Activated T-cell treated with anti-CD3 and anti-CD28 coated beads, Interleukin-2, amount 50 U/mL, for 1 hour (primary cell): ENCODE measurements at places on chromosomes 1 and 21.

DNA sequence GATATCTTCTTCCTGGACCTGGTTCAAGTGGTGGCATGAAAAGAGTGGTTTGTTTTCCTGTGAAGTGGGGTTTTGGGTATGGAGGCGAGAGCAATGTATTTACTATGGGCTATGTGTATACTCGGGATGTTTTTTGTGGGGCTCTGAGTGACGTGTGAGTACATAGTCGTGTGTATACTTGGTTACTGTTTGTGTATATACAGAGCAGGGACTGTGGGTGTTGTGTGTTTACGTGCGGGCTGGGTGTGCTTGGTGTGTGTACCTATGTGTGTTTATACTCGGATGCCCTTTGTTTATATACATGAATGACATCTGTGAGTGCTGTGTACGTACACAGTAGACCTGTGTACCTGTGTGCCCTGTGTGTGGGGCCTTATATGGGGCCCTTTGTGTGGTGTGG, 50.0 kb downstream of the YARS1 start:
- DNase-seq, result no peak

GRCh38 chr1:61585714-61586113, 139.2 kb downstream of the TM2D1 start:
- DNase-seq, result no peak

DNA sequence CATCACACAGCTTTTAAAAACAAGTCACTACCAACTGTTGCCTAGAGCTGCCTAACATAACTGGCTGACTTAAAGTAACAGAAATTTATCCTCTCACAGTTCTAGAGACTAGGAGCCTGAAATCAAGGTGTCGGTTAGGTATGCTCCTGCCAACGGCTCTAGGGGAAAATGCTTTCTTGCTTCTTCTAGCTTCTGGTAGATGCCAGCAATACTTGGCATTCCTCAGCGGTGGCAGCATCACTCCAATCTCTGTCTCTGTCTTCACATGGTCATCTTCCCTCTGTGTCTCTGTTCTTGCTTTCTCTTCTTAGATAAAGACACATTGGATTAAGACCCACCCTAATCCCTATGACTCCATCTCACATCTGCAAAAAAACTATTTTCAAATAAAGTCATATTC, 51.5 kb downstream of the DMRTA2 start:
- no peak for DNase-seq

GRCh38 chr21:38286739-38287471, 30.1 kb downstream of the KCNJ15 start:
- no peak for DNase-seq

DNA sequence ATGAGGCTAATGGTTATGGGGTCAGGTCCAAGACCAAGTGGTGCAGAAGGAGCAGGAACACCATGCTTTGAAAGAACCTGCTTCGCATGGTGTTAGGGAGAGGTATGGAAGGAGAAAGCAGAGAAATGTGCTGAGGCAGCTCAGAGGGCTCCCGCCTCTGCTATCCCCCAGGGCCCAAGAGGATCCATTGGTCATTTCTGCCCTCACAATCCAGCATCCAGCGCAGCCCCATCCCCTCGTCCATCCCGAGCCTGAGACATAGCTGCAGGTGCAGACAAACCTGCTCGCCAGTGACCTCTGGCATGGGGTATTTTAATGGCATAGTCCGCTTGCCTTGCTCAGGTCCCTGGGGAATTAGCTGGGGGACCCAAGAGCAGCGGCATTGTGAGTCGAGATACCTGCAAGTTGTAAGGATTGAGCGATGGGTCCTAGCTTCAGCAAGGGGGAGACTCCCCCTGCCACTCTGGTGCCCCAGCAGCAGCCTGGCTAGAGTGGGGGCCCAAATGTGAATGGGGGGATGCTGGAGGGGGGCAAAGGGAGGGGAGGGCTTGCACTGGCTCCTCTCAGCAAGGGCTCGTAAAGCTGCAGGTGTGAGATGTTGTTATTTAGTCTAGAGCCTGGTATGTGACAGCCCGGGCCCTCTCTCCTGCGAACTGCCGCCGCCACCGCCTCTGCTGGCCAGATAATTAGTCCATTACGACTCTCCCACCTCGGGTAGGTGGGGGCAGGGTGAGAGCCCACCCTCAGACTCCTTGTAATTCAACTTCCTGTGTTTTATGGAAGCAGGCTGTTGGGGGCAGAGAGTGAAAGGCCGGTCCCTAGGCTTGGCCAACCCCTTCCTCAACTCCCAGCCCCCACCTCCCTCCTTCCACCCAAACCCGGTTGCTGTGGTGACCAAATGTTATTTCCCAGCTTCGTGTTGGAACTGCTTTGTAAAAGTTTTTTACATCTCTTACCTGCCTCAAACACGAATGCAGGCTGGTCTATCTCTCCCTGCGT, 118.8 kb downstream of the RNF220 start:
- DNase-seq, result no peak

GRCh38 chr1:181759481-181759880, 276.2 kb downstream of the CACNA1E start:
- no peak for DNase-seq

GRCh38 chr1:27618341-27619082, 14.6 kb upstream of the AHDC1 start:
- peak; percentile 49 for DNase-seq

- no peak for DNase-seq
These were observed 12.6 kb downstream of the GTF2B start for GRCh38 chr1:88878731-88879130.

DNA sequence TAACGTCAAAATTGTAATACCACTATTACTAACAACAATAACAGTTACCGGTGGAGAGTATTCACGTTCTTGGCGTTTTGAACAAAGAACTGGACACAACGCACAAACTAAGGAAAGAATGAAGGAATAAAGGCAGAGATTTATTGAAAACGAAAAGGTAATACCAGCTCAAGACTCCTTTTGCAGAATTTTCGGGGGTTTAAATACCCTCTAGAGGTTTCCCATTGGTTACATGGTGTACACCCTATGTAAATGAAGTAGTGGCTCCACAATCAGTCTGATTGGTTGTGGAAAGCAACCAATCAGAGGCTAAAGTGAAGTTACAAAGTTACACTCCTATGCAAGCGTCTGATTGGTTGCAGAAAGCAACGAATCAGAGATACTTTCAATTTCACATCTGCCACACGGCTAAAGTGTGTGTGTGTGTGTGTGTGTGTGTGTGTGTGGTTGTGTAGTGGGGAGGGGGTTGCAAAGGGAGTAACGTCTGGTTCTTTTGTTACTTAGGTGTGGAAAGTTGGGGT, 1.1 kb upstream of the GTF2B start:
- DNase-seq, result no peak

- DNase-seq, result no peak
These were observed 735.7 kb upstream of the CXADR start for GRCh38 chr21:16777041-16777720.

DNA sequence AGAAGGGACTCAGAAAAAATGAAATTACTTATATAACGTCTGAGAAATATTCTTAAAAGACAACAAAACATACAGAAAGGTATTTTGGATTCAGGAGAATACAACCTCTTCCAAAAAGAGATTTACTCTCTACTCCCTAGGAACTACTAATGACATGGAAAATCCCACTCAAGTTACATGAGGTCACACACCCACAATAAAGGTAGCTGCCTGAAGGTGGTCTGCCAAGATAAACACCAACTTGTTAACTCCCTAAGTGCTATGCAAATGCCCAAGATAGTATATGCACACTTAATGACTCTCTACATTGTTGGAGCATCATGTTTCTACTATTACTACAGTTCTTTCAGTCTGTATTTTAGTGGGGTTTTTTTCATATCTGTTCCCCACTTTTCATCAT, 26.5 kb downstream of the RERE start:
- DNase-seq, result no peak

- DNase-seq, result no peak
These were observed 26.3 kb downstream of the AHDC1 start for GRCh38 chr1:27577504-27578188.

DNA sequence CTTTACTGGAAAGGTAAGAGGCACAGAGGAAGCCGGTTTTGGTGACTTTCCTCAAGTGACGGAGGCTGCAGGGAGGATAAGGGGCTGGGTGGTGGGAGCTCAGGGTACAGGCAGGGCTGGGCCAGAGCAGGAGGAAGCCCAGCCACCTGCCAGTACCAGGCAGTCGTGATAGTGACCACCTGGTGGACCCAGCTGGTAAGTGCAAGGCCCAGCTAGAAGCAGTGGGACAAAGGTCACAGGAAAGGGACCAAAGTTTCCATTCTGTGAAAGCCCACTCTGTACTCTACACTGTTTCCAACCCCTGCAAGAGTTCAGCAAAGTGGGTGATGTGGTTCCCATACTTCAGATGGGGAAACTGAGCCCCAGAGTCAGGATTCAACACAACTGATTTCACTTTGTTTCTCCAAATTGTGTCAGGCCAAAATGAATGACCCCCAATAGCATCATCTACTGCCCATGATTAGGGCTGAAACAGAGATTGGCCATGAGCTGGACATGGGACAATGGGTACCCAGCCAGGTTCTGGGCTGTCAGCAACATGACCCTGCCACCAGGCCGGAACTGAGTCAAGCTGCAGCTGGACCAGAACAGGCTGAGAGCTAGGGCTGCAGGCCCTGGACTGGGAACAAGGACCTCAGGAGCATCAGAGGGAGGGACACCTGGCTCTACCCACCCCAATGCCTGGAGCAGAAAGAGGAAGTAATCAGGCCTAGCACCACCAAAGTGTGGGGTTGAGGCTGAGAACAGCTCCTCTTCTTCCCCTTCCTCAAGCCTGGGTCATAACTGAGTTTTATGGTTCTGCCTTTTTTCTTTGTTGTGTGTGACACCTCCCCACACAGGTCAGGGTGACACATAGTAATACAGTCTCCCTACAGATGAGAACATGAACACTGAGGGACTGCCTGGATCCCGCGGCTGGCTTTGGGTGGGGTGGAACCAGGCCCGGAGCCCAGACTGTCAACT, 50.2 kb downstream of the KCNN3 start:
- DNase-seq, result peak; percentile 28

DNA sequence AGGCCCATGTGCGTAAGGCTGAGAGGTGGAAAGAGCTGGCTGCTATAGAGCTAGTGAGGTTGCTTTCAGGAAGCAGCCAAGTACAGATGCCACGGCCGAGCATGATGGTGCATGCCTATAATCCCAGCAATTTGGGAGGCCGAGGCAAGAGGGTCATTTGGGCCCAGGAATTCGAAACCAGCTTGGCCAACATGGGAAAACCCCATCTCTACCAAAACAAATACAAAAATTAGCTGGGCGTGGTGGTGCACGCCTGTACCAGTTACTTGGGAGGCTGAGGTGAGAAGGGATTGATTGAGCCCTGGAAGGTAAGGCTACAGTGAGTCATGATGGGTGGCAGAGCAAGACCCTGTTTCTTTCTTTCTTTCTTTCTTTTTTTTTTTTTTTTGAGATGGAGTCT, 2.7 kb downstream of the CCDC24 start:
- DNase-seq, result no peak

- no peak for DNase-seq
These were observed 23.3 kb downstream of the TBX19 start for GRCh38 chr1:168303716-168304540.

DNA sequence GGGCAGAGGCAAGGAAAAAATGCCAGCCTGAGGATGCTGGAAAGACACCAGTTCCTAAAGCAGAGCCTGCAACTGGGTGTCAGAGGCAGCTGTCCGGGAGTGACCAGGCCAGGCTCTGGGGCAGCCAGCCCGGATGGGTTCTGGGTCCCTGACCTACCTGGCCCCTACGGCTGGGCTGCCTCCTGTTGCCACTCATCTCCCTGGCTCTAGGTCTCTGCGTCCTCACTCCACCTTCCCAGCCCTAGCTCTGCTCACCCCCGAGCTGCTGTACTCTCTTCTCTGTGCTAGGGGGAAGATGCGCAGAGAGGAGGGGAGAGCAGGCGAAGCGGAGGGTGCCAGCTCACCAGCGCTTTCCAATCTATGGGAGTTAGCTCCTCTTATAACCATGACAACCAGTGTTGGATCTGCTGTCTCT, 9.0 kb downstream of the ARHGEF2 start:
- DNase-seq, result no peak

GRCh38 chr1:23643736-23644554, 47.7 kb upstream of the RPL11 start:
- DNase-seq, result no peak

GRCh38 chr1:51189421-51190073, 46.5 kb upstream of the RNF11 start:
- DNase-seq, result no peak

- DNase-seq, result peak; percentile 44
These were observed 37.1 kb upstream of the CTTNBP2NL start for GRCh38 chr1:112358798-112359408.

- no peak for DNase-seq
These were observed 3.9 kb downstream of the C1orf87 start for GRCh38 chr1:60069691-60070090.

GRCh38 chr1:64243757-64244080, 40.3 kb downstream of the UBE2U start:
- DNase-seq, result no peak

GRCh38 chr1:70101231-70101630, 104.1 kb downstream of the LRRC40 start:
- no peak for DNase-seq

DNA sequence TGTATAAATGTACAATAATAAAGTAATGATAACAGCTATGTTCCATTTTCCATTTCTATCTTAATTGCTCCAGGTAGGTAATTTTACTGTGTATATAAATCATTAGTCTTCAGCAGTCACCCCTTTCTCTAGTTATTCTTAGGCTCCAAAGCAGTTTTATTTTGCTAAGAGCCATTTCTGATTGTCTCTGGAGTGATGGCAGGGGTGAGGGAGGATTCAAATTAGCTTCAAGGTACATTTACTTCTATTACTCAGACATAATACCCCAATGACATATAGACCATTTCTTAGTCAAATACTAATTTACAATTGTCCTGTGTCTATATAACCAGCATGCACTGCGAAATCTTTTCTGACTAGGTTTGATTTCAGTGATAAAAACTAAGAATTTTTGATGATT, 663.4 kb upstream of the PRMT6 start:
- no peak for DNase-seq

DNA sequence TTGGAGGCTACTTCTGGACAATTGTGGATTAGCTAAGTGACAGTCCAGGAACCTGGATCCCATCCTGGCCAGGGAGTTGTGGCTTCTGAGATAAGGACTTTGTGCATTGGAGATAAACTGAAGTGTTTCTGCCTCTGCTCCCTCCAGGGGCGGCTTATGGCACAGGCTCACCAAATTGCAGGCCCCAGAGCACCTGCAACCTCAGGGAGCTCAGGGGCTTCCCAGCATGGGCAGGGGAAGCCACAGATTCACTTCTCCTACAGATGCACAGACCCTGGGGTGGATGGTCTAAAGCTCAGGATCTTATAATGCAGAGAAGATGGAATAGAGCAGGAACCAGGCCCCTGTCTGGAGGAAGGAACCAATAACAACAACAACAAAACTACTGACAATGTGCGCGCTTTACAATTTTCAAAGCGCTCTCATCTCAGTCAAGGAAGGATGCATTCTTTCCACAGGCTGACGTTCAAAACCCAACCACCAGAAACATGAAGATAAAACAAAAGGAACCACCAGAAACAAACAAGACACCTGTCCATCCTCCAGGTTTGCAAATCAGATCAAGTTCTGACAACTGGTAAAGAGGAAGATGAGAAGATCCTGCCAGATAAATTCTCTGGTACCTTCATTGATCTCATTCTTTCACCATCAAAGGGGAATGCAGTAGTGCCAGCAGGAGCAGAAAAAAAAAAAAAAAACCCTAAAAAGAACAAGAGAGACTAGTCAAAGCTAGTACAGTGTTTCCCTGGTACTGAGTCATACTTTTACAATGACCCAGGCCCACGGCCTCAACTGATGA, 121.0 kb upstream of the IRF2BP2 start:
- peak; percentile 60 for DNase-seq

GRCh38 chr1:37890378-37891014, 31.1 kb upstream of the MTF1 start:
- DNase-seq, result no peak

GRCh38 chr1:14930247-14930965, 223.1 kb upstream of the TMEM51 start:
- no peak for DNase-seq

GRCh38 chr1:92881391-92881790, 49.6 kb downstream of the RPL5 start:
- DNase-seq, result no peak
